NB4 (cell line): ENCODE measurements at places on chromosomes 6 and 20.

- no peak for DNase-seq
These were observed 316.7 kb upstream of the HS3ST5 start for GRCh38 chr6:114659513-114659912.

GRCh38 chr6:35292494-35292893, 5.1 kb upstream of the DEF6 start:
- no peak for DNase-seq

DNA sequence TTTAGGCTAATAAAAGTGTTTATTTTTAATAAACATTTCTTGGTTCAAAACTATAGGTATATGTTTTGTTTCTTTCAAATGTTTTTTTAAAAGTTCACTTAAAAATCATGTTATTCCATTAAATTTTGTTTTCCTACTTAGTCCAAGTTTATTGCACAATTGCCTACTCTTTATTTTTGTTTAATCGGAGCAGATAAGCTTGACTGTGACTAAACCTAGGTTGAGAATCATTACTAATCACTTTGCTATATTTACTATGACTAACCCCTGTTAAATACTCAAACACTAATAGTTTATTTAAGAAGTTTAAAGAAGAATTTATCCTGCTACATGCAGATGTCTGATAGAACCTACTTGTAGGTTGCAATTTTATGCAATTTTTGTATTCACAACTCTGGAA, 18.8 kb downstream of the MAP3K4 start:
- no peak for DNase-seq

- DNase-seq = no peak
These were observed 24.7 kb downstream of the GJA1 start for GRCh38 chr6:121460170-121460569.

DNA sequence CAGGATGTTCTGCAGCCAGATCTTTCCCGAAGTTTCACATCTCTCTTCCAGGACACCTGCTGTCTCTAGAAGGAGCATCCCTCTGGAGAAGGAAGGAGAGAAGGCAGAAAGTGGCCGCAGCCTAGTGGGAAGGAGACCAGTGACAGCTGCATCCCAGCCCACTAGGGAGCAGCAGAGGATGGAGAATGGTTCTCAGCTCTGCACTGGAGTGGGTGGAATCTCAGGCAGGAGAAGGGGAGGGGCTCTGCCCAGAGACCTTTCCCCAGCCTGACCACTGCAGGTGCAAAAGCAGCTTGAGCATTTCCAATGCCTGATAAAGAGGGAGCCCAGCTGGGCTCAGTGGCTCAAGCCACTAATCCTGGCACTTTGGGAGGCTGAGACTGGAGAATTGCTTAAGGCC, 32.3 kb downstream of the NCR2 start:
- DNase-seq = peak; percentile 63
